ENCODE measurements at places on chromosomes 16 and 17.
A peak's percentile ranks its signal among the peaks of the same experiment; 100 is the strongest.

- no peak for DNase-seq
Measured at GRCh38 chr17:20995164-20995872, 47.5 kb downstream of the USP22 start.

DNA sequence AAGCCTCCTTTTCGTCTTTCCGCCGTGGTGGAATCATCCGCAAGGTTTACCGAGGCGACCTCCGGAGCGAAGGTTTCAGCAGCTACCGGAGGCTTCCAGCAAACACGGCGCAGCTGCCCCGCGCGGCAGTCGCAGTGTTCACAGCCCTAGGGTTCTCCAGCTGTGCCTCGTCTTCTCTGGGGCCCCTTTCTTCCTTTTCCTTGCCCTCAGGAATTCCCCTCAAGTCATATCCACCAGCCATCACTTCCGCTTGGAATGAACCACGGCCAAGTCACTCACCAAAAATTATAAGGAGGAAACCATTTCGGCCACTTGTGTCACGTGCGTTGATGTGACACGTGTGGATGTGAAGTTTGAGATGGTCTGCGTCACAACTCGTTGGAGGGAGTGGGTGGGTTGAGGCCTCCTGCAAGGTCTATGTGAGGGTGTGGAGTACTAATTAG, 636 bp upstream of the ERN1 start:
- peak; percentile 73 for DNase-seq

DNA sequence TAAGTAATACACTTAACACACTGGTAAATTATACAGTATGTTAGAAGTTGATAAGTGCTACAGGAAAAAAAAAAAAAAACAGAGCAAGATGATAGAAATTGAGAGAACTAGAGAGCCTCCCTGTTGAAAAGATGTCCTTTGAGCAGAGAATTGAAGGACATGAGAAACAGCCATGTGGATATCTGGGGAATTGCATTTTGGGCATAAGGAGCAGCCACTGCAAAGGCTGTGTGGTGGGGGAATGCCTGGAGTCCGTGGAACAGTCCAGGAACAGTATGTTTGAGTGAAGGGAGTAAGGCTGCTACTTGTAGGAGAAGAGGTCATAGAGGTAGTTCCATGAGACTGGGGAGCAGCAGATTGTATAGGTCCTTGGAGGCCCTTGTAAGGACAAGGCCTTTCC, 178.4 kb downstream of the FTO start:
- no peak for DNase-seq

DNA sequence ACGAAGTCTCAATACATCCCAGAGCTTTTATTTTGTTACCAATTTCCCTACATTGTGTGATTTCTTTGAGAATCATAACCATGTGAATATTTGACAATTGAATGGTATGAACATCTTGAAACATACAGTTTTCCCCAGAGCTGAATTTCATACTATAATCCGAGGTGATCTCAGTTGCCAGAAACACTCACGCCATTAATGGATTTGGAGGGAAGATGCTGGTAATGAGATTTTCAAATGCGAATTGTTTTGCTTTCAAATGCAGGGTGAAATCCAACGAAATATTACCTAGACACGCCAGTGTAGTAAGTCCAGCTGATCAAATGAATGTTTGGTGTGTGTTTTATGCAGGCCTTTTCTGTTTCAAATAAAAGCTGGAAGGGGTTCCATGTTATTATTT, 277.8 kb upstream of the CDH5 start:
- no peak for DNase-seq

DNA sequence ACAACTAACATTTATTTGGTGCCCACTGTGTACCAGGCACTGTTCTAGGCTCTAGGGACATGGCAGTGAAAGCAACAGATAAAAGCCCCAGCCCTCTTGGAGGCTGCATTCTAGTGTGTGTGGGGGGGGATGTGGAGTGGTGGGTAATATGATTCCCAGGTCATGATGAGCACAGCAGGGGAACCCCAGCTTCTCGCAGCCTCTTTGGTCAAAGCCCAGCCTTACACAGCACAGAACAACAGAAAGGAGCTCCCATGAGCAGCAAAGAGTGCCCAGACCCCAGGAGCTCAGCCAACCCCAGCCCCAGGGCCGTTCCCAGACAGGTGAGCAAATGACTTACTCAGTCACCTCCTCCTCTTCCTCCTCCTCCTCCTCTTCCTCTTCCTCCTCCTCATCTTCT, 21.9 kb downstream of the CNGB1 start:
- no peak for DNase-seq

- DNase-seq, result no peak
Measured at GRCh38 chr16:28977703-28978662, 3.4 kb downstream of the SPNS1 start.

DNA sequence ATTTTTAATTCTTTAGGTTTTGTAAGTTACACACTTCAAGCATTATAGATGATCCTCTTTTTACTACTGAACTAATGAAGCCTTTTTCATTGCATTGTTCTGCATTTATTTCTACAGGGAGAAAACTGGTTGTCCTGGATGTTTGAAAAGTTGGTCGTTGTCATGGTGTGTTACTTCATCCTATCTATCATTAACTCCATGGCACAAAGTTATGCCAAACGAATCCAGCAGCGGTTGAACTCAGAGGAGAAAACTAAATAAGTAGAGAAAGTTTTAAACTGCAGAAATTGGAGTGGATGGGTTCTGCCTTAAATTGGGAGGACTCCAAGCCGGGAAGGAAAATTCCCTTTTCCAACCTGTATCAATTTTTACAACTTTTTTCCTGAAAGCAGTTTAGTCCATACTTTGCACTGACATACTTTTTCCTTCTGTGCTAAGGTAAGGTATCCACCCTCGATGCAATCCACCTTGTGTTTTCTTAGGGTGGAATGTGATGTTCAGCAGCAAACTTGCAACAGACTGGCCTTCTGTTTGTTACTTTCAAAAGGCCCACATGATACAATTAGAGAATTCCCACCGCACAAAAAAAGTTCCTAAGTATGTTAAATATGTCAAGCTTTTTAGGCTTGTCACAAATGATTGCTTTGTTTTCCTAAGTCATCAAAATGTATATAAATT, 53.0 kb downstream of the TUBD1 start:
- DNase-seq, result peak; percentile 46

DNA sequence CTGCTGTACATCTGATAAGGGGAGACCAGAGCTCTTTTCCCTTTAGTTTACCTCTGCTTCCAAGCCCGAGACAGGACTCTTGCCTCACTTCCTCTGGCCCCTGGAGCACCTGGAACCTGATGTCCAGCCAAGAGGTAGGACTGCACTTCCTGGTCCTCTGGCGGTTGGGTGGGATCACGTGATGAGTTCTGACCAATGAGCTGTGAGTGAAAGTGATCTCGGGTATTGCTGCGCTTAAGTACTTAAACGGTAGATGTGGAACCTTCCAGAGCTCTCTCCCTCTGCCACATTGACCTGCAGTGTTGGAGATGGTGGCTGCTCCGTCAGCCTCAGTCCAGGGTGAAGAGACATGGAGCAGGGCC, 67.0 kb downstream of the SMPD3 start:
- no peak for DNase-seq

- DNase-seq, result peak; percentile 66
Measured at GRCh38 chr17:2053380-2054261, 1.3 kb upstream of the HIC1 start.

Data from M059J (cell line).